H4 (cell line): ENCODE measurements at places on chromosomes 2 and 18. TPM values are rescaled to one million over a fixed set of nuclear protein-coding genes. Genes with fewer than 3 reads are reported as not detected.

- peak; percentile 83 for DNase-seq
These were observed 19.3 kb upstream of the LOXHD1 start for GRCh38 chr18:46676182-46676835.

- no peak for DNase-seq
These were observed 76.2 kb downstream of the MAPRE2 start for GRCh38 chr18:35117372-35117771.

ST6GAL2 gene
- total RNA-seq, result 0.21 and 0.37 TPM in 2 replicates

DNA sequence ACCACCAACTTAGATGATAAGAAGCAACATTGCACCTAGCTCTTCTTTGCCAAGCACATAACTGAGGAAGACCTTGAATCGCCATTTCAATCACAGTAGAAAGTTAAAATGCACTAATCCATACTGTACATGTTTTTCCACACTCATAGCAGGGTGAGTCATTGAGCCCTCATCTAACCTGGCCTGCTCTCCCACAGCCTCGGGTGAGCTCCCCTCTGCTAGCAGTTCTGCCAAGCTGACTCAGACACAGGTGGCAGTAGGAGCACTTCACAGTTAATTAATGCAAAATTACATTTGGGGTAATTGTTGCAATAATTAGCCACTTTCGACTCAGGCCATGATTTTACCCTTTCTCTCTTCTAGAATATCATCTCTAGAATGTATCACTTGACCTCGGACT is 1632.8 kb upstream of the CELF4 start:
- no peak for DNase-seq

VIT gene
- 2.4 and 3.6 TPM in 2 replicates for total RNA-seq

CYRIA gene
- 0.33 and 0.53 TPM in 2 replicates for total RNA-seq

CREG2 gene
- total RNA-seq, result not detected in 2 replicates

DNA sequence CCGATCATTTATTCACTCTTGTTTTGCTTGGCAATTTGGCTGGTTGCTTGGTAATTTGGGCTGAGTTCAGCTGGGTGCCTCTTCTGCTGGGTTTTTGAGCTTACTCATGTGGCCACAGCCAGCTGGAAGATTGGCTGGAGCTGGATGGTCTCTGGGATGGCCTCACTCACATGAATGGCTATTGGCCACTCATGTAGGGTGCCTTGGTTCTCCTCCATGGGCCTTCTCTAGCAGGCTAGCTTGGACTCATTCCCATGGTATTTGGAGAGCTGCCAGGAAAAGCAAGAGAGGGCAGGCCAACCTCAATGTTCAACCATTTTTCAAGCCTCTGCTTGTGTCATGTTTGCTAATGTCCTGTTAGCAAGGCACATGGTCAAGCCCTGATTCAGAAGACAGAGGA is 16.9 kb downstream of the ZAP70 start:
- DNase-seq, result no peak

LYG2 gene
- not detected in 2 replicates for total RNA-seq

- DNase-seq, result peak; percentile 13
These were observed 199.5 kb upstream of the RGPD4 start for GRCh38 chr2:107627164-107627563.

GRCh38 chr18:3441290-3441689 is 8.7 kb upstream of the TGIF1 start:
- DNase-seq, result peak; percentile 75

DNA sequence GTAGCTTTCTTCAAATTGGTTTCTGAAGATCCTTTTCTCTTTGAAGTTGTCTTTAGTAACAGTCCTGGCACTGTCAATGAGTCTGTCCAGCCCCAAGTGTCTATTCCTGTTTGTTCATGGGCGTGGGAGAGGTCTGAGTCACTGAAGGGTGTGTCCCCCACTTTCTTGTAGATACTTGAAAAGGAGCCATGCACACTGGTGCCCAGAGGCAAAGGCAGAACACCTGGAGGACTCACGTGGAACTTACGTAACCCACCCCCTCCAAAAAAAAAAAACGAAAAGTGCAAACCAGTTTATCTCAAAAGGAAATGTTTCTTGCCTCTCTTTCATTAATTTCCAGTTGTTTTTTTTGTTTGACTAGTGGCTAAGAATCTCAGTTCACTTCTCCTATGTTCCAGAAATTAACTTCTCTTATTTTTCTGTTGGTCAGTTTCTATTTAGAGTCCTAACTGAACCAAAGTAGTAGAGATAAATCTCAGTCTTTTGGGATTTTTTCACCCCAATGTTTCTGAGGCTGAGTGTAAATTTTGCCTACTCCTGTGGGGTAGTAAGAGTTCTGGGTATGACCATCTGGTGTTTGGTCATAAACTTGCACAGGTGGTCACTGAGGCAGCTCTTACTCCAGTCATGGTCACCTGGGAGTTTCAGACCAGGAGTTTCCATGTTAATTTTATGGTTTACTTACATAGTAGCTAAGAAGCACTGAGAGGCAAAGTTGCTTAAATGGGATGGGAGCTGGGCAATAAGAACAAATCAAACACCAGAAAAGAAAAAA is 54.9 kb downstream of the DSC3 start:
- DNase-seq, result peak; percentile 49

DNA sequence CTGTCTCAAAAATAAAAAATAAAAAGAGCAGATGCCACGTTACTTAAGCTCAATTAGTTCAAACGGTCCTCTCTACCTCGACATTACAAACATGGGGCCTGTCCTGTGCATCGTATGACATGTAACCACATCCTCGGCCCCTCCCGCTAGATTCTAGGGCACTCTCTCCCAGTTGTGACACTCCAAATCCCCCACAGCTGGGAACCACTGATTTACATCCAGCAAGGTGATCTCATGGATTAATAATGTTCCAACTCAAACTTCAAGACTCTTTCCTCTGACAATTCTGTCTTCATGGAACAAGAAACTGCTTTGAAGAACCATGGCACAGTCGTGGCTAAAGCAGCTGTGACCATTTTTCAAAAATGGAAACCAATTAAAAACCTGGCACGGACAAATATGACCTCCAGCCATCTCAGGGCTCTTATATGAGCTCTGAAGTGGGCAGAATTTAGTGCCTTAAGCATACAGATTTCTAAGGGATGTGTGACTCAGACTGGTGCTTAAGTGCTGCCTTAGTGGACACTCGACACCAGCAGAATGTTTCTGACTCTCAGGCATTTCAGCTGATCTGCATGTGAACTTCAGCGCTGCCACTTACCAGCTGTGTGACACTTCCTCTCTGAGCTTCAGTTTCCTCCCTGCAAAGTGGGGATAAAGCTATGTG is 31.7 kb upstream of the ASAP2 start:
- DNase-seq, result peak; percentile 80

DNA sequence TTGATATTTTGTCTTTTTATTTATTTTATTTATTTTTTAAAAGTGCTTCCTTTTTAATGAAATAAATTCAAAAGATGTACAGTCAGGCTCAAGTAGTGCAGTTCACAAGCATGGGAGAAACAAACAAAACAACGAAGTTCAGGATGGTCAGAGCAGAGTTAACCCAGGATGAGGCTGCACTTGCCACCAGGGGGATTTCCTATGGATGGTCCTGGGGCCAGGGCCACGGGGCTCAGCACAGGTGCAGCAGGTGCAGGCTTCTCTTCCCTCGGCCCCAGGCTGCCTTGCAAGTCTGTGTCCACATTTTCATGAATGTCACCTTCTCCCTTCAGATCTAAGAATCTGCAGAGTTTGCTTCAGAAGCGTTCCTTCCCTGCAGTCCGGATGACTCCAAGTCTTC is 76.5 kb downstream of the CDCA7 start:
- no peak for DNase-seq

DNA sequence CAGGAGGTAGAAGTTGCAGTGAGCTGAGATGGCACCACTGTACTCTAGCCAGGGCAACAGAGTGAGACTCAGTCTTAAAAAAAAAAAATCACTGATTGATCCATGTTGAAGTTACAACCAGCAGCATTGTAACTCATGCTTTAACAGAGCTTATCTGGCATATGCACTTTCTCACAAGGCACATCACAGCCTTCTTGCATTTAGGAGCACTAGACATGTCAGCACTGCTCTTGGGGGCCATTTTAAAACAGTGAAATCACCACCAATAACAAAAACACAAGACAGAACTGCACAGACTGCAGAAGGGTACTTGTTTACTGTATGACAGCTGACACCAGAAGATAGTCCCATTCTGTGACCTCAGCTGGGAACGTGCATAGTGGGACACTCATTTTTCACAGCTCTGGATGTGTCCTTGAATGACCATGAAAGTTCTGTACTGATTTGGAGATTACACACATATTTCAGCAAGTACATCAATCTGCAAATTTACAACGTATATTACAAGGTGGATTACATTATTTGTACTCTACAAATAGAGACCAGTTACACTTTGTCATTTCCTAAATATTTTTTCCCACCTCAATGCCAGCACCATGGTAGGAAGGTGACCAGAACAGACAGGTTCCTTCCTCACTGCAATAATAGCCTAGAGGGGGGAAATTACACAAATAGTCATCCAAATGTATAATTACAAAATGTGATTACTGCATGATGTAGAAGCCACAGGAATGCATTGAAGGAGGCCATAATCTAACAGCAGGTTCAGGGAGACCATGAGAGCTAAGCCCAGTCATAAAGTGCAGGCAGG is 35.1 kb downstream of the CCBE1 start:
- peak; percentile 30 for DNase-seq

CDH2 gene
- total RNA-seq, result 29.8 and 32.5 TPM in 2 replicates

GRCh38 chr2:8985561-8986326 is 17.7 kb downstream of the MBOAT2 start:
- DNase-seq, result no peak

DNA sequence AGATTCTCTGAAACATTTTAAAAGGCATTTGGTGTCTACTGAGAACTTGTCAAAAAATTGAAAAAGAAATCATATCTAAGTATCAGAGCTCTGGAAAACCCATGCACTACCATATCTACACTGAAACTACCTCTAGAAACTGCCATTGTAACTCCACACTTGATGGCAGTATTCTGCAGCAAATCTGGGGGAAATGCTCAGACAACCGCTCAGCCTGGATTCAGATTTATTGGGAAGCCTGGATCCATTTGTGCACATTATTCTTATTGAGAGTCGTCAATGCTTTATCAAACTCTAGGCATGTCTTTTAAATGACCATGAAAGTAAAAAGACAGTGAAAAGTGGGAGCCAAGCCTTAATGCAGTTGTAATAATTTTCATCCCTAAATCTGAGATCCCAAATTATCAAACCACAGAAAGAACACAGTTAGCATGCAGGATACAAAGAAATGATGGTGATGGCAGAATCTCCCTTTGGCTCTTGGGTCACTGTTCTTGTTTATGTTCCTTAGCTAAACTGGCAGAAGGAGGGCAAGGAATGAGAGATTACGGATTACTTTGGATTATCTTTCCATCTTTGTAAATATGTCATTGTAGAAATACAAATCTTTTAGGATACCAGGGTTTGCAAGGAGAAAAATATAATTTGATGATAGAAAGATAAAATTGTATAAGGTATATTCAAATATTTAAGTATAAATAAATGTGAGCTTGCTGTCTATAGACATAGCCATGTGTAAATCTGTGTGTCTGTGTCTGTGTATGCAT is 512.1 kb upstream of the SYT4 start:
- DNase-seq, result no peak

- peak; percentile 47 for DNase-seq
These were observed 580 bp upstream of the NDUFV2 start for GRCh38 chr18:9101730-9102507.

DNA sequence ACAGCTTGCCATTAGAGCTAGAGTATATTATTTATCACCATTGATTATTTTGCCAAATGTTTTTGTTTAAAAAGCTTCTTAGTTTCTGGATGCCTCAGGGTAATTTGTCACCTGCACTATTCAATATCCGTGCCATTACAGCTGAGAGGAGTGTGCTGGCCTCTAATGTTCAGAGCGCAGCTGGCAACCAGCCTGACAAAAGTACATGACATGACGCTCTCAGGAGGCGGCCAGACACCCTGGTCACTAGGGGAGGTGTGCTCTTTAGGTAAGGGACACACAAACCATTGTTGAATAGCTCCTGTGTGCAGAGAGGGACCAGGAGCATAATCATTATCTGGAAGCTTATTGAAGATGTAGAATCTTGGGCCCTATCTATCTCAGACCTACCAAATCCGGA is 20.3 kb downstream of the LIMS1 start:
- no peak for DNase-seq

DNA sequence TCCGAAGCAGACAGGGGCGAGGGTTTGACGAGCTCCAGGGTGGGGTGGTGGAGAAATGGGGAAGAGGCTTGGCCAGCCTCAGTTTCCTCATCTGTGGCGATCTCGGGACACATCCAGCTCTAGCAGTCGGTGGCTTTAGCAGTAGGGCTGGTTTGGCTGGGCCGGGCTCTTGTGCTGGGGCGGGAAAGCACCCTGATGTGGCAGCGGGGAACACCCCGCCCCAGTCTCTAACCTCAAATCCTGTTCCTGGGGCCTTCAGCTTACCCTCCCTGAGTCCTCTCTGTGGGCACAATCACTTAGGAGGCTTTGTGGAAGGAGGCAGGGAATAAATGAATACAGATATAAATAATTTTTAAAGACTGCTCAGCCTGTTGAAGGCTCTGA is 26.5 kb upstream of the MCFD2 start:
- DNase-seq, result no peak

DNA sequence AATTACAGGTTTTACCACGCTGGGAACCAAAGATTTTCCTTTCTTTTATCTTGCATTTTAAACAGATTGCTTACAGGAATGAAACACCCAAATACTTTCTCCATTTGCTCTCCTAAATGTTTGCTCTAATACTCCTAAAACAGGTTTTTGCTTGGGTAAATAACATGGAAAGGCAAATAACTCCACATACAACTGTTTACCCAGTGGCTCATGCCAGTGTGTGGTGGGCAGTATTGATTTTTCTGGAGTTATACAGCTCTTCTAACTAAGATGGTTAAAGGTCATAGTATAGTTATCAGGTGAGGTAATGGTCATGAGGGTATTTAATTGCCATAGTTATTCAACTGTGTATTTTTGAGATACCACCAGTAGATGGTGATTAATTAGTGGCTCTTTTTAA is 61.2 kb upstream of the RAB27B start:
- DNase-seq, result no peak

DNA sequence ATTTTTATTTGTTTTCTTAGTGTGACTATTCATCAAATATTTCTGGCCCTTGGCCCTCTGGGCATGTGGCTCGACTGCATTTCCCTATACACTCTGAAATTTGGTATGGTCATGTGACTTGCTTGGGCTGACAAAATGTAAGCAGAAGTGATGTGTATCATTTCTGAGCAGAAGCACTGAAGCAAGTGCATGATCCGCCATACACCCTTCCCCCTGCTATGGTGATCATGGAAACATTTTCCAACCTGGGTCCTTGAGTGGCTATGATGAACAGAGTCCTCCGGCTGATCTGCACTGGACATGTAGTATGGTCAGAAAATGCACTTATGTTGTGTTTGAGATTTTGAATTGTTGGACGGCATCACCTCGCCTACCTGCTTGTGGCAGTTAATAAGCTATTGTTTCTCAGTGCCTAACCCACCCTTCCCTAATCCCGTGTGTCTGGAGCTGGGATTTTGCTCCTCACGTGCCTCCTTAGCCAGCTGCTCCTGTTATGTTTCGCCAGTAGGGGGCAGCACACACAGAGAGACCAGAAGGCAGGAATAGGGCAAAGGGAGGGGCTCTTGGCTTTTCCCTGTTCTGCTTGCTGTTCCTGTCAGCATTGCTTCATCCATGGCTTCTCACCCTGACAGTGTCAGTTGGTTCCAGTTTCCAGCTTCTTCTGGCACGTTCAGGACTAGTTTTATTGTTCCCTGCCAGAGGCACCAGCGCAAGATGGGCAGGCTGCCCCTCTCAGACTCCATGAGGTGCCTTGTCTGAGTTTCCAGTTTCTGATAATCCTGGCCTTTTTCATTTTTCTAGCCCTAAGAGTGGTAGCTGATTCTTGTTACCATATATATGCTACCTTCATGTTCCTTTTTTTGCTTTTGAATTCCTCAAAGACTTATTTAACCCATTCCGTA is 207.4 kb downstream of the ARL6IP6 start:
- DNase-seq, result peak; percentile 82

GRCh38 chr2:48395658-48396057 is 134.3 kb upstream of the STON1 start:
- DNase-seq, result no peak
